Ovary (tissue), 10 donors: ENCODE measurements at places on chromosomes 2 and 18. TPM values are rescaled to one million over a fixed set of nuclear protein-coding genes. Genes with fewer than 3 reads are reported as not detected.

Gene ANKRD62
- total RNA-seq = not detected

Gene LYG1
- total RNA-seq = 1.0 TPM

Gene CAPG
- 20.7 TPM for total RNA-seq

DNA sequence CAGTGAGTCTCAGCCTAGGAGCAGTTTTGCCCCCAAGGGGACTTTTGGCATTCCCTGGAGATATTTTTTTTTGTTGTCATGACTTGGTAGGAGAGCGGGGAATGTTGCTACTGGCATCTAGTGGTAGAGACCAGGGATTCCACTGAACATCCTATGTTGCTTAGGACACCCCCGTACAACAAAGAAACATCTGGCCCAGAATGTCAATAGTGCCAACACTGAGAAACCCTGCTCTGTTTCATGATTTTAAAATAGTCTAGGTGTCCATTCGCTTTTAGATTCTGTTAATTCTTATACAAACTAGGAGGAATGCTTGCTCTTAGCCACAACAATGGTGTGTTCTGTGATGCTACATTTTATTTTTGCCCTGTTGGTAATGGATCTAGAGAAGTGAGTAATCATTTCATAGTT lies 225.8 kb upstream of the SIX3 start:
- H3K27ac ChIP-seq = no peak overlapping the region
- H3K4me1 ChIP-seq = no peaks in the 10 kb centered on the region
- no peak overlapping the region for H3K4me3 ChIP-seq
- no peaks in the 10 kb centered on the region for H3K27me3 ChIP-seq
- H3K36me3 ChIP-seq = no peaks in the 10 kb centered on the region
- no peak for DNase-seq

GRCh38 chr2:83953697-83954096 lies 505.4 kb downstream of the SUCLG1 start:
- H3K4me1 ChIP-seq = no peaks in the 10 kb centered on the region
- no peak overlapping the region for H3K27ac ChIP-seq
- no peak for DNase-seq
- H3K36me3 ChIP-seq = no peaks in the 10 kb centered on the region
- no peak overlapping the region for H3K4me3 ChIP-seq

DNA sequence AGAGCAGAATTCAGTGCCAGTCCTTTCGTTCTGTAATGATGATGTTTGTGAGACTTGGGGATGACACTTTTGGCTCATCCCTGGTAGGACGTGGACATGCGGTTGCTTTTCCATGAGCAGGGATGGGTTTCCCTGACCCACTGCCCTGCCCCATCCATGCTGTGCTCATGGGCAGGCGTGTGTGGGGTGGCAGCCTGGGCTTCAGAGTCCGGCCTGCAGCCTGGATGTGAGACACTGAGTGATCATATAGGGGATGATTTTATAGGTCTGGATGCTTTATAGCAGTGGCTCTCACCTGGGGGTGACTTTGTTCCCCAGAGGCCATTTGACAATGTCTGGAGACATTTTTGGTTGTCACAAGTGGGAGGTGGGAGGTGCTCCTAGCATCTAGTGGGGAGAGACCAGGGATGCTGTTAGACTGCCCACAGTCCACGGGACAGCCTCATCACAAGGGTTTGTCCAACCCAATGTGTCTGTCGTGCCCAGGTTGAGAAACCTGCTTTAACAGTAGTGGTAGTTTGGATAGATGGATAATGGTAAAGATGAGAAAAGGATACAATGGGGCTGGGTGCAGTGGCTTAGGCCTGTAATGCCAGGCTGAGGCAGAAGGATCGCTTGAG lies 38.9 kb downstream of the LDLRAD4 start:
- no peaks in the 10 kb centered on the region for H3K36me3 ChIP-seq
- H3K4me1 ChIP-seq = peaks cover 3% of the 10 kb centered on the region
- no peak overlapping the region for H3K4me3 ChIP-seq
- no peak for DNase-seq
- no peak overlapping the region for H3K27ac ChIP-seq

GRCh38 chr2:70991142-70991541 lies 3.5 kb downstream of the TEX261 start:
- no peak overlapping the region for H3K27ac ChIP-seq
- no peaks in the 10 kb centered on the region for H3K36me3 ChIP-seq
- no peak overlapping the region for H3K4me3 ChIP-seq
- no peak for DNase-seq
- H3K4me1 ChIP-seq = peaks cover 9% of the 10 kb centered on the region
- H3K27me3 ChIP-seq = no peaks in the 10 kb centered on the region

DNA sequence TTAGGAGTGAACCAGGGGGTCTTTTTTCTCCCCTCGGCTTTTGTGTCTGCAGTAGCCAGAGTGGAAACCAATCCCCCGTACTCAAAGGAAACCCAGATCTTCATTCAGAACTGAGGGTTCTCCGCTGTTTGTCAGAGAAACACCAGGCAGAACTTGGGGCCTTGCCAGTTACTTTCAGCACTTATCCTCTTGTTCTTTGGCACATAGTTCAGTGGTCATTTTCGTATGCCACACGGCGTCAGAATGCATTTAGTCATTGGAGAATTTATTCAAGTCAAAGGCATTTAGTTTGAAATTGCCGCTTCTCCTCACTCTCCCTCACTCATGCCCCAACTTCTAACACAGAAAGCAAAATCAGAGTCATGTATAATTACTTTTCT lies 102.9 kb downstream of the CABLES1 start:
- peak overlapping the region; percentile 39 for H3K27ac ChIP-seq
- DNase-seq = no peak
- no peaks in the 10 kb centered on the region for H3K36me3 ChIP-seq
- peak overlapping the region; percentile 26 for H3K4me3 ChIP-seq

DNA sequence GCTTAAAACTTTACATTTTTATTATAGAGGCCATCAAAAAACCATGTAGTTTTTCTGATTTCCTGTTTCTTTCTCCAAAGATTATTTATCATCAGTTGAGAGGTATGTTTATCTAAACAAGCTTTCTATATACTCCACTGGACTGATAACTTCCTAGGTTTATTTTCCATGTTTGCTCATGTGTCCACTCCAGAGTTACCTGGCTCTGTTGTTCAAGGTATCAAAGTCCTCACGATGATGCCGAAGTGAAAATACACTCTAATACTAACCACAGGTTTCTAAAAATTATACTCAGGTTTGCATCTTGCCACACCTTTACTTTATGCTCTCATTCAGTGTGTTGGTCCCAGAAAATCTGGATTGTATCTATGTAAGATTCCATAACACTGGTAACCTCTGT lies 287.9 kb upstream of the GULP1 start:
- H3K27me3 ChIP-seq = no peaks in the 10 kb centered on the region
- no peak overlapping the region for H3K27ac ChIP-seq
- no peak overlapping the region for H3K4me3 ChIP-seq
- no peaks in the 10 kb centered on the region for H3K36me3 ChIP-seq
- H3K4me1 ChIP-seq = no peaks in the 10 kb centered on the region

GRCh38 chr18:3806656-3807055 lies 356.7 kb downstream of the TGIF1 start:
- no peaks in the 10 kb centered on the region for H3K27me3 ChIP-seq
- no peak overlapping the region for H3K27ac ChIP-seq
- H3K4me3 ChIP-seq = no peak overlapping the region

DNA sequence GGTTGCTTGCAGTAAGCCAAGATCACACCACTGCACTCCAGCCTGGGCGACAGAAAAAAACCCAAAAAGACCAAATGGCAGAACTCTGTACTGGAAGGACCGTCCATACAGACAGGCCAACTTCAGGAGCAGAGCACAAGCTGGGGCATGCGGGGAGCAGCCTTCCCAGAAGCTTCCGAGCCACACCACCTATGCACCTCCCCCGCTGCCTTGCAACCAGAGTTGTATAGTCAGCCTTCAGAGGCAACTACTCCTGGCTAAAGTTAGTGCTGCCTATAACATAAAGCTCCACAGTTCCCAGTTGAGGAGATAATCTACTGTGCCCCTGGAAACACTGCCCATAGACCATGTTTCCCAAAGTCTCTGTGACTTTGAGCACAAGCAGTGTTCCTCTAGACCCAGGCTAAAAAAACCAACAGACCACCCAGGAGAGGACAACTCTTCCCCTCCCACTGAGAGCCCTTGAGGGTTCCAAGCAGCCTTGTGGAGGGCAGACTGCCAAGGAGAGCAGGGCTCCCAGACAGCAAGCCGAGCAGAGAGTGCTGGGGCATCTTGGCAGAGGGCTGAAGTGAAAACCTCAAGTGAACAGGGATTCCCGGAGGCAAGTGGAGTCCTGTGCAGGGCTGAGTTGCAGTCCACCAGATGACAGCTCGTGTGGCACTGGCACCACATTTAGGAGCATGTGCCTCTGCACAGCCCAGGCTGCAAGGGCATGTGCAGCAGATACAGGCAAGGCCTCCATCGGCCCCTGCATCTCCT lies 6.8 kb downstream of the SFT2D3 start:
- no peak for DNase-seq
- no peaks in the 10 kb centered on the region for H3K4me1 ChIP-seq
- no peak overlapping the region for H3K4me3 ChIP-seq
- H3K27ac ChIP-seq = no peak overlapping the region
- H3K36me3 ChIP-seq = no peaks in the 10 kb centered on the region
- H3K27me3 ChIP-seq = no peaks in the 10 kb centered on the region

DNA sequence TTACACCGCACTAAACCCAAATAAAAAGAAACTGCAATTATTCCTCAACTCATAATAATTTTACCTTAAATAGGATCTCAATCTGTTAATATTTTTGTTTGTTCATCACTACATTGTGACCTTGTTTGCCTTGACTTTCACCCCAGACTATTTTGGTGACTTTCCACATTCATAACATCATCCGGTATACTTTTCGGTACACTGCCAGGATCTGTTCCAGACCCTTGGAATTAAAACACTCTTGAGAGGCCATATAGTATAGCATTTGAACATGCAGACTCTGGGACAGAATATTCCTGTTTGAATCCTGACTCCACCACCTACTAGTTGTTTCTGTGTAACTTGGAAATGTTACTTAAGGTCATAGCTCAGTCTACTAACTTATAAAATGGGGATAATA lies 577.4 kb downstream of the METTL4 start:
- no peak overlapping the region for H3K27ac ChIP-seq
- no peaks in the 10 kb centered on the region for H3K4me1 ChIP-seq
- no peaks in the 10 kb centered on the region for H3K27me3 ChIP-seq
- no peak overlapping the region for H3K4me3 ChIP-seq
- no peak for DNase-seq
- no peaks in the 10 kb centered on the region for H3K36me3 ChIP-seq

DNA sequence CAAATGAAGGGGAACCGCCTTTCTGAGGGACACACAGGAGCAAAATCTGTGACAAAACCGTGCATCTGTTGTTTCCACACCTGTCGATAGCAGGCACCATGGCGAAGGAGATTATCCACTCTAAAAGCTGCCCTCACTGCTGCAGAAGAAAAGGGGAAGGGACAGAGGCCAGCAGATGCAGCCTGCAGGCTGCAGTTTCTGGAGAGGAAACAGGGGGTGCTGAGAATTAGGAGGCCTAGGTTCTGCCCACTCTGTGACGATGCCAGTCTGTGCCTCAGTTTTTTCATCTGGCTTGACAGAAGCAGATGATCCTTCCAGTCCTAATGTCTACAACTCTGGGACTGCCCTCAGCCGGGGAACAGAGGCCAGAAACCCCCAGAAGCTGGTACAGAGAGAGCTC lies 17.7 kb downstream of the PAX8 start:
- H3K27ac ChIP-seq = no peak overlapping the region
- no peaks in the 10 kb centered on the region for H3K36me3 ChIP-seq
- no peak overlapping the region for H3K4me3 ChIP-seq
- DNase-seq = no peak
- no peaks in the 10 kb centered on the region for H3K27me3 ChIP-seq
- no peaks in the 10 kb centered on the region for H3K4me1 ChIP-seq

GRCh38 chr2:234579231-234579962 lies 82.5 kb upstream of the ARL4C start:
- H3K4me3 ChIP-seq = no peak overlapping the region
- no peak overlapping the region for H3K27ac ChIP-seq
- no peaks in the 10 kb centered on the region for H3K4me1 ChIP-seq
- DNase-seq = no peak
- H3K27me3 ChIP-seq = no peaks in the 10 kb centered on the region

GRCh38 chr2:224938651-224939182 lies 103.6 kb downstream of the DOCK10 start:
- H3K4me3 ChIP-seq = no peak overlapping the region
- H3K27me3 ChIP-seq = no peaks in the 10 kb centered on the region
- H3K36me3 ChIP-seq = no peaks in the 10 kb centered on the region
- no peak overlapping the region for H3K27ac ChIP-seq
- no peak for DNase-seq
- H3K4me1 ChIP-seq = peaks cover 4% of the 10 kb centered on the region

- no peaks in the 10 kb centered on the region for H3K27me3 ChIP-seq
- H3K36me3 ChIP-seq = no peaks in the 10 kb centered on the region
- H3K4me3 ChIP-seq = no peak overlapping the region
- DNase-seq = no peak
- H3K4me1 ChIP-seq = no peaks in the 10 kb centered on the region
Observed at GRCh38 chr2:240812721-240813120, 7.3 kb downstream of the KIF1A start.
